ENCODE measurements at places on chromosomes 3 and 15.

DNA sequence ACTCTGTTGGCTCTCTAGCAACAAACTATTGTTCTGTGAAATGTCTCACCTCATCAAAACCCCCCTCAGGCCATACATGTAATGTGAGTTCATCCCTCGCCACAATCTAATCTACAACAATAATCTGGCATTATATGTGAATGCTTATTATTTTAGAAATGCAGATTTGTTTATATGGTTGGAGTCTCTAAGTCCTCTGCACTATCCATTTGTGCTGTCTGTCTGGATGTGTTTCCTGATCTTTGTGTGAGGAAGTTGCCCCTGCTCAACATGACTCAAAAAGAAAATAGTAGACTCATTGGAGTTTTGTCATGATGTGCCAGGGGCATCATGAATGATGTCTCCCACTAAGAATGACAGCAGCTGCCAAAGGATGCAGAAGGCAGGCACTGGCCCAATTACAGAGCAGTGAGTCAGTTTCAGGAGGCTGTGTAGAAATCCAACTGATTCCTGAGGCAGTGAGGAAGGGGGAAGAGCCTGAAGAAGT, 161.6 kb upstream of the PDZRN3 start:
- no peaks in the 10 kb centered on the region for H3K36me3 ChIP-seq
- no peak for DNase-seq
- H3K27me3 ChIP-seq = no peaks in the 10 kb centered on the region

- no peak for DNase-seq
- no peaks in the 10 kb centered on the region for H3K36me3 ChIP-seq
- no peaks in the 10 kb centered on the region for H3K27me3 ChIP-seq
- H3K4me1 ChIP-seq = peaks cover 41% of the 10 kb centered on the region
Observed at GRCh38 chr3:152156880-152157279, 111.8 kb upstream of the MBNL1 start.

GRCh38 chr3:161274691-161275298, 53.7 kb downstream of the NMD3 start:
- H3K27ac ChIP-seq = no peak overlapping the region
- no peak overlapping the region for H3K4me3 ChIP-seq
- no peaks in the 10 kb centered on the region for H3K4me1 ChIP-seq
- H3K36me3 ChIP-seq = peaks cover 18% of the 10 kb centered on the region
- no peak for DNase-seq

DNA sequence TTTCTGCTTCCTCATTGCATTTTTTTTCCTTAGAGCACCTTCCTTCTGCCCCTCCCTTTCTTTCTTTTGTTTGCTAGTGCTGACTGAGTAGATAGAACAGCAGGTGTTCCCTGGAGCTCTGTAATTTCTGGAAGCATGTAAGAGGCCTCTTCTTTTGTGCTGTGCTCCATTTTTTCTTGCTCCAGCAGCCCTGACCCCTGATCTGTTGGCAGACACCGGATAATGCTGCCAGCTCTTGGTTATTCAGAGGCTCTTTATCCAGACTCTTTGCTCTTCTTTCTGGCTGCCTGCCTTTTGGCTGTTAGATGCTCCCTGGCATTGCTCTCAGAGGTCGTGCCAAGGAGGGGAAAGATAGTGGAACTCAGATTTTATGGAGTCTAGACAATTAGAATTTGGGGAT, 104.4 kb upstream of the RBMS3 start:
- no peaks in the 10 kb centered on the region for H3K36me3 ChIP-seq
- H3K4me1 ChIP-seq = peaks cover 19% of the 10 kb centered on the region
- no peak overlapping the region for H3K4me3 ChIP-seq
- H3K27me3 ChIP-seq = no peaks in the 10 kb centered on the region
- DNase-seq = no peak

DNA sequence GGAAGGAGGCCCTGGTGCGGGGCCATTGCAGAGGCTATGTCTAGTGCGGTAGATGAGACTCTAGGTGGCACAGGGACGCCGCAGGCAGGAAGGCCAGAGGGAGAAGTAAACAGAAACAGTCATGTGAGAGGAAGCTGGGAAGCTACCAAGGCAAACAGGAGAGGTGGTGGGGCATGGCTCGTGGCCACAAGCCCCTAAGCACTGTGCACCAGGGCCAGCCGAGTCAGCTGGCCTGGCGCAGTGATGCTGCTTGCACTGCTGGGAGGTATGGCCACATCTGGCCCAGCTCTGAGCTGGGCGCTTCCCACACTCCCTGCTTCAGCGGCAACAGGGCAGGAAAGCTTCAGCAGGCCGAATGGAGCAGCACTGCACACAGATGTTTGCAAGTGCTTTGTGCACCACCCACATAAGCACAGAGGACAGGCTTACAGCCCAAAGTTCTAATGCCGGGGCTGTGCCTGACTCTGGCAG, 76.6 kb downstream of the SRGAP3 start:
- H3K27me3 ChIP-seq = no peaks in the 10 kb centered on the region
- DNase-seq = no peak
- no peaks in the 10 kb centered on the region for H3K36me3 ChIP-seq
- H3K27ac ChIP-seq = no peak overlapping the region
- no peak overlapping the region for H3K4me3 ChIP-seq
